ENCODE measurements at places on chromosomes 3 and 15.

- no peak for DNase-seq
These were observed 76.5 kb downstream of the MYO1E start for GRCh38 chr15:59296181-59296617.

GRCh38 chr3:168544097-168544957 lies 448.6 kb upstream of the GOLIM4 start:
- no peak for DNase-seq

DNA sequence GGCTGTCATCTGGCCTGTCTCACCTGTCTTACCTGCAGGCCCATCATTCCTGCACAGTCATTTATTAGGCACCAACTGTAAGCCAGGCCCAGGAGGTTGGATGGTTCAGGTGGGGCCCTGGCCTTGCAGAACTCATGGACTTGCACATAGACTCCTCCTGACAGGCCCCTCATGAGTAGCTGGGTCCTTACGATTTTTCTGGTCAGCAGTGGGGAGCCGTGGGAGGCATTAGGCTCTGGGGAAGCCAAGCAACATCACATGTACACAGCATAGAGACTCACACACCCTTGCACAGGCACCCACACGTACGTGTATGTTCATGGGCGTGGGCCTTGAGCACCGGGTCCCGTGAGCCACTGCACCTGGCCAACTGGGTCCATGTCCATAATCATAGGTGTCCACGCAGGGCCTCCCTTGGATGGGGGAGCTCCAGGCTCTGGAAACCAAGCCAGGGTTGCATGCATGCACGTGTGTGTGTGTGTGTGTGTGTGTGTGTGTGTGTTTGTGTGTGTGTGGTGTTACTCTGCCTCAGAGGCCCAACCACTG lies 20.3 kb downstream of the CISH start:
- DNase-seq = peak; percentile 63

- no peak for DNase-seq
These were observed 80.9 kb downstream of the DGKG start for GRCh38 chr3:186281176-186281575.

Data from activated CD4-positive, alpha-beta T cell treated with anti-CD3 and anti-CD28 coated beads, Interleukin-2, amount 50 U/mL, for 48 hours (primary cell).